ENCODE measurements at places on chromosomes 6 and 20.

GRCh38 chr6:12348530-12349511 is 58.7 kb downstream of the EDN1 start:
- DNase-seq = no peak

DNA sequence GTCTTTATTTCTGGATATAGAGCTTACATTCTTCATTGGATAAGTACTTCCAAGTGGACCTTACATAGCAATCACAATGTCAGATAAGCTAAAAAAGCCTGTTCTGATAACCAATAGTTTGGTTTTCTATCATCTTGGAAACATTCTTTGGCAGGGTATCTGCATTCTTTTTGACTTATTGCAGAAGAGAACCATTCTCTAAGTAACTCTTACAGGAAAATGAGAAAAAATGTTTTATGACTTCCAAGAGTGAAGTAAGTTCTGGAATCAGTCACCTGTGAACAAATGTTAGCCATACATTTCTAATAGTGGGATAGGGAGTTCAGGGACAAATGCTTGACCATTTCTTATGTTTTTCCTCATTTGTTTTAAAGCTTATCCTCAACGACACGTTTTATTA is 564.0 kb downstream of the CD109 start:
- no peak for DNase-seq

DNA sequence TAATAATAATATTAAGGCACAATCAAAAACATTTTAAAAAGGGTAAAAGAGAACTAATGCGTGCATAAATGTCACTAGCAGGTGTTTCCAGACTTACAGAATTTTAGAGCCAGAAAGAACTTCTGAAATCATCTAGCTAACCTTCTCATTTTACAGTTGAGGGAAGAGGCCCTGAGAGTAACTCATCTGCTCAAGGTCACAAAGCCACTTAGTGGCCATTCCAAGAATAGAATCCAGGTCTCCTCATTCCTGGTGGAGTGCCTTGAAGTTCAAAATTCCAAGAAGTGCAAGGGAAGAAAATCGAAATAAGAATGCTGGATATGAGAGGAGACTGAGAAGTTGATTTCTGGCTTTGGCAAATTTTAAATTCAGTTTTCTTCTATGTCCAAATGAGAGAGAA is 3.2 kb upstream of the KIAA0408 start:
- no peak for DNase-seq

DNA sequence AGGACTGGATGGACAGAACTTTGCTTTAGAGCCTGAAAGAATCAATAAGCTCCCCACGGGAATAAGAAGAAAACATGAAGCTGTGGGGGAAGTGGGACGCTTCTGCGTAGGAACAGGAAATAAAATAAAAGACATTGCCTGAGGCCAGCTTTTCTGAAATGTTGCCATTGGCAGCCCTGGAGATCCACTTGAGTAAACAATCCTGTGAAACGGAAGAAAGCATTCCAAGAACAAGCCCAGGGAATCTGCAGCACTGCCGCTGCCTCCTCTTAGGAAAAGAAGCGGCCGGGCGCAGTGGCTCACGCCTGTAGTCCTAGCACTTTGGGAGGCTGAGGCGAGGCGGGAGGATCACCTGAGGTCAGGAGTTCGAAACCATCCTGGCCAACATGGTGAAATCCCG is 182.3 kb upstream of the RALGAPA2 start:
- DNase-seq = peak; percentile 34

- peak; percentile 23 for DNase-seq
Measured at GRCh38 chr6:154370545-154370944, 13.9 kb upstream of the IPCEF1 start.

- DNase-seq = no peak
Measured at GRCh38 chr6:1595271-1596087, 14.2 kb upstream of the FOXC1 start.

DNA sequence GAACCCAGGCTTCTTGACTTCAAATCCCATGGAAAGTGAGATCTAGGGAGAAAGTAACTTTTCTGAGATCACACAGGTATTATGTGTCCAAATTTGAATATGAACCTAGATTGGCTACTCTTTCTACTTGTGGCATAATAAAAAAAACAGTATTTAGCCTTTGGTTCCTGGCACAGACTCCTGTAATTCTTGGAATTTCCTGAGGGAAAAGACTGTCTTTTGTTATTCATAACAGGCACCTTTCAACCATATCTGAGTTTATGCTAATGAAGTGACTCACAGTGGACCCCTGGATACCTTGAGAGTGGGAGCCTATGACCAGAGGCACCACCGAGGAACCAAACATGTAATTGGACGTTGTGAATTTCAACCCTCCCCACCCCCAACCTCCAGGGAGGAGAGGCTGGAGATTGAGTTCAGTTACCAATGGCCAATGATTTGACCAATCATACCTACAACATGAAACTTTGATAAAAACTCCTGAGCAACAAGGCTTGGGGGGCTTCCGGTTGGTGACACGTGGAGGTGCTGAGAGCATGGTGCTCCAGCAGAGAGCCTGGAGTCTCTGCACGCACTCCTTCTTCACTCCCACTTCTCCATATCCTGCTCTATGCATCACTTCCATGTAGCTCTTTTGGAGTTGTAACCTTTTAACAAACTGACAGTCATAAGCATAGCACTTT is 48.8 kb downstream of the LAMA4 start:
- no peak for DNase-seq

GRCh38 chr6:9699888-9700287 is 715.0 kb downstream of the TFAP2A start:
- DNase-seq = no peak

DNA sequence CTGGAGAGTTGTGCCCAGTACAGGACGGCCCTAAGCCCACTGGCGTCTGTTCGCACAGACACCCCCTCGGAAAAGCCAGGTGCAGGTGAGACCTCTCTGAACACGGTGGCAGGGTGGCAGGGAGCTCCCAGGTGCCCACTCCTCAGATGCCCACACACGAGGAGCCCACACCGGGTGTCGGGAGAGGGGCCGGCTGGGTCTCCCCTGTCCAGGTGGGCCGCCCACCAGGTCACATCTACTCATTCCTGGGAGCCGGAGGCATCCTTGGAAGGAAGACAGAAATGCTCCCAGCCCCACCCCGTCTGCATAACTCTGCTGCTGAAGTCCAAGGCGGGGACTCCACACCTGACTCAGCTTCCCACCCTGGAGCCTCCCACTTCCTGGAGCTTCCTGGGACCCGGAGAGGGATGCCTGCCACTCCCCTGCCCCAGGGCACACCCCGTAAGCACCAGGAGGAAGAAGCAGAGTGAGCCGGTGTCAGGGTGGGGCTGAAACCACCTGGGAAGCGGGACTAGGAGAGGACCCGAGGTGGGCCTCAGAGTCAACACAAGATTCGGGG is 2.5 kb downstream of the SRMS start:
- DNase-seq = no peak

DNA sequence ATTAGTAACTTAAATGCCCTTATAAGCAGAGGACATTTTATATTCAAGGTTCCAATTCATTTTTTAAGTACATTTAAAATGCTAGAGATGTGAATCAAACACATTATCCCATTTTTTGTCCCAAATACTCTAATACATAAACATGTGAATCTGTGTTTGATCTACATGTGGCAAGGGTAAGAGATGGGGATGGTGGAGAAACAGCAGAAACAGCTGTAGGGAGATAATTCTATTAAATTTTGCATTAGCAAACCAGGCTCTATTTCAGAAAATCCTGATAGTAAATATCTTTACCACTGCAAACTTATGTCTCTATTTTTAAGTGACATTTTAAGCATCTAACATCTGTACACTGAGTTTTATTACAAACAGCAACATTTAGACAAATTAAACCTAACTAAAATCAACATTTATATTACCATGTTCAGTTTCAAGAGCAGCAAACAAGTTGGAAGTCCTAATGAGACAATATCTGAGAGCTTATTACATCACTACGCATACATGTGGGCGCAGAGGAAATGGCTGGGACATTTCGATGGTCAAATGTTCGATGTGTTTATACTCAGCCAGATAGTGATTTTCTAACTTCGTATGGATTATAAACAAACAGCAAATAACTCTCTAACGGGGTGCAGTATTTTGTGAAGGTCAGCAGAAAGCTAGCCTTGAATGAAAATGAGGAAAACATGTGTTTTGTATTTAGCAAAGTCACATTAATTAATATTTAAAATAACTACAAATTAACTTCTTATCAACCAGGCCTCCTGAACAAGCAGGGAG is 165.1 kb downstream of the GJA1 start:
- no peak for DNase-seq

GRCh38 chr6:35036828-35037663 is 104.1 kb downstream of the TCP11 start:
- DNase-seq = no peak

DNA sequence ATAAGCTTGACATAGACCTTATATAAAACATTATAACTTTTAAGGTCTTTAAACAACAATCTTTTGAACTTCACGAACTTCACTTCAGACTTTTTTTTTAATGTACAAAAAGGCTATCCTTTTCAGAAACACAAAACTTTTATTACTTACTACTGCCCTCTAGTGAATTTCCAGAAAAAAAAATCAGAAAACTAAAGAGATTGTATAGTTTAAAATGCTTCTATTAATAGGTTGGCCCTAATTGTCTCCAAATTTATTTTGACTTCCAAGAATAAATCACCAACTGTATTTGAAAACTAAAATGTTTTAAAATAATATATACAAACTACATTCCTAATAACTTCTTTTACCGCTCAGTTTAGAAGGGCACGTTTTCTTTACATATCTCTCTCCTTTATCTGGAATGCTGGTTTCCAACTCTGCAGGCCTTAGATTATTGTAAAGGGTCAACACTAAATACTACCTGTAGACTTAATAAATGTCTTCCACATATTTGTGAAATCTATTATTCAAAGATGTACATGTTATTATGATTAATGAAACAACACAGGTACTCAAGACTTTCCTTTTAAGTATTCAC is 66.8 kb downstream of the LMBRD1 start:
- peak; percentile 7 for DNase-seq

GRCh38 chr20:5781798-5782750 is 31.9 kb downstream of the SHLD1 start:
- no peak for DNase-seq

GRCh38 chr20:43736588-43737158 is 9.9 kb upstream of the GTSF1L start:
- no peak for DNase-seq

DNA sequence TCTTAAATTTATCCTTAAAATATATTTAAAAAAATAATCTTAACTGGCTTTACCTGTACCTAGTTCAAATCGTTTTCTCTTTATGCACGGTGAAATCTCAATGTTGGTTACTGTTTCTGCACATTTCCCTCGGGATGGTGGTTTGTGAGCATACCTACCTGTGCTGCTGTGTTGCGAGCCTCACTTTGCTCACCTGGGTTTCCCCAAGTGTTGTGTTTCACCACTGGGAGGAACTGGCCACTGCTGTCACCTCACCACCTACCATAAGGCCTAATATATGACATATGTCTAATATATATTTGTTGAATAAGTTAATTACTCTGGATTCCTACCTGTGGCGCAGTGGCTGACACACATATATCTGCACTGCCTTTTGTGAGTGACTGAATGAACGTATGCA is 493.5 kb upstream of the FLRT3 start:
- DNase-seq = no peak

GRCh38 chr6:31426395-31427354 is 23.3 kb downstream of the MICA start:
- no peak for DNase-seq

DNA sequence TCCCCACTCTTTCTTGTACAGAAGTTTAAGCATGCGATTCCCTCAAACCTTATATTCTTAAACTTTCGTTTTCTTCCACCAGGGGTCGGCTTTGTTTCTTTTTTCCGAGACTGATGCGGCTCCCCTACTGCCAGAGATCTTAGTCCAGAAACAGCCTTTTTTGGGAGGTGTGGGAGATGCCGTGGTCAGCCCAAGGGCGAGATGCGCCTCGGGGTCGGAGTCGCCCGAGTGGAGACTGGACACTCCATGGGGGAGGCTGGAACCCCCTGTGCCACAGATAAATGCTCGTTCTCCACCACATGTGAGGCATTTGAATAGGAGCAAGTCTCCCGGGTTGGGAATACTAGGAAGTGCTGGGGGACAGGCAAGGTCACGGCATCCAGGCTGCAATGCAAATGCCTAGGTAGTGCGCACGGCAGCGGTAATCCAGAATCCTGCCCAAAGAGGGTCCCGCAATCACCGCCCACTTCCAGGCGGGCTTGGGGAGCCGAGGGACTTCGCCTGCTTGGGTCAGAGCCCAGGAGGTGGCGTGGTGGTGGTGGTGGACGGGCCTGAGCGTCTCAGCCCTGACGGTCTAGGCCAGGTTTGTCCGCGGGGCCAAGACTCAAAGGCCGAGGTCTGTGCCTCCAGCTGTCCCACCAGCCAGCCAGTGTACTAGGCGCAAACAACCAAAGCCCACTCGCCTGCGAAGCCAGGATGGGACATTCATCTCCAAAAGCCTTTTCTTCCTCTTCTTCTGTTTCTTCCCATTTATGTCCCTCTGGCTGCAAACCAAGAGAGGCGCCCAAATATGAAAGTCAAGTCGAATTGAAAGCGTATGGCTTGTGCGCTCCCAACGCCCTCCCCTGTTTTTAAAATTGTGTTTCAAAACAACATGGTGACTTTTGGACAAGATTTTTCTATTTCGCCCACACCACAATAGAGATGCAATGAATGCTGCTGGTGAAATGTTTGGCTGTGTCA is 39.3 kb upstream of the OSTM1 start:
- DNase-seq = no peak

DNA sequence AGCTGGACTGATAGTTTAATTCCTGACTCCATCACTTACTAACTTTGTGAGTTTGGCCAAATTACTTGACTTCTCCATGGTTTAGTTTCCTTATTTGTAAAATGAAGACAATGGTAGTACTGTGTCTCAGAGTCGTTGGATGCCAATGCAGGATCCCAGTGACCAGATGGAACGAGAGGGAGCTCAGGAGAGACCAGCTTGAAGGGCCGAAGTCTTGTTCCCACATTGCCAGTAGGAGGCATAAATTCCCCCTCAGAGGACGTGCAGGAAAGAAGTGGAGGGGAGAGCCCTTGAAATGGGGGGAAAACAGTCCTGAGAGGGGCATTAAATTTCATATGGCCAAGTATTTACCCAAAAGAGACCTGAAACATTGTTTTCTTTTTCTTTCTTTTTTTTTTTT is 2.1 kb upstream of the MUC22 start:
- DNase-seq = no peak

GRCh38 chr20:49187330-49187850 is 744 bp downstream of the STAU1 start:
- DNase-seq = no peak

GRCh38 chr6:6556738-6557503 is 31.6 kb upstream of the LY86 start:
- DNase-seq = peak; percentile 64

DNA sequence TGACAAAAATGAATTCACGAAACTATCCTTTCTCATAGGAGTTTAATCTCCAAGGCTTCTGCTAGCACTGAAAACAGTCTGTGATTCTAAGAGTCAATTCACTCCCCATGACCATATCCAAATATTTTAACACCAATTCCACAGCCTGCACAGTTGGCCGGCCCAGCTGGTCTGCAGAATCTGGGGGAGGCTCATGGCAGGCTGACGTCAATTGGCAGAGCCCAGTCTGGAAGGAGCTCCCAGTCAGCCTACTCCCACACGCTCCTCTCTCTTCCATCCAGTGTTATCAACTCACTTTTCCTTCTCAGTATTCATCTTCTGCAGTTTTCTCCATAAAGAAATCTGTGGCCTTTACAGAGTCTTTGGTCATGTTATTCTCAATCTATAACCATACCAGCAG is 111.0 kb downstream of the TBXT start:
- no peak for DNase-seq

Measured in NCI-H2081 (cell line).